ENCODE measurements at places on chromosomes 7 and 10. TPM values are rescaled to one million over a fixed set of nuclear protein-coding genes. Genes with fewer than 3 reads are reported as not detected.

GRCh38 chr7:31648288-31648687 lies 38.7 kb upstream of the PPP1R17 start:
- DNase-seq = no peak

SFXN4 gene
- 40.2 TPM for total RNA-seq

DNA sequence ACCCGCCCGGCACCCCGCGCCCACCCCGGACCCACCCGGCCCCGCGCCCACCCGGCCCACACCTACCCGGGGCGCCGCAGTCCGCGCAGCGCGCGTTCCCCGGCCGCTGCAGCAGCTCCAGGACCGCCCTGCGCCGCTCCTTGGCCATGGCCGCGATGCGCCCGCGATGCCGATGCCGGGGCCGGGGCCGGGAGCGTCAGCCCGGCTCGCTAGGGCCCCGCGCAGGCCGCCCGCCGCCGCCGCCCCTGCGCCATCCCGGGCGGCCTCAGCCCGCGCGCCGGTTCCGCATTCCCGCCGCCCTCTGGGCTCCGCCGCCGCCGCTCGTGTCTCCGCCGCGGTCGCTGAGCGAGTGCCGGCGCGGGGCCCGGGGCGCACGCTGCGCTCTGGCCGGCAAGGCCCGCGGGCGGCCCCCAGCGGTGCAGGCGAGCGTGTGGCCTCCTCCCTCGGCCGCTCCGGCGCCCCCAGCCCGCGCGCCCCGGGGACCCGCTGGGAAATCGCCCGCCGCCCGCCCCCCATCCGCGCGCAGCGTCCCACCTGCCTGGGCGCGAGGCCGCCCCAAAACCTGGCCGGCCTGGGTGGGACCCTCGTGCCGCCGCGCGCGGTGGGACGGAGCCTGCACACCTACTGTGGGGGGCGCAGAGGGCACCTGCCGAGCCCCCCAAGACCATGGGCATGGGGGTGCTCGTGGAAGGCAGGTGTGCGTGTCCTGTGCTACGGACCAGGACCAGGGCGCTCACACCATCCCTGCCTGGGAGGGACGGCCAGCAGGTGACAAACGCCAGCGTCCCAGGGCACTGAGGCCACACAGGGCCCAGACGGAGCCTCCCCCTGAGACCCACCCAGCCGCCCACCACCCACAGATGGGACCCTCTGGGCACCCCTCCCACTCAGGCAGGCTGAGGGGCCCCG lies at the start of gene ADAP1:
TSS of gene ADAP1 (minus strand) at position 351 of the 909 bp plus-strand sequence. CDS start at position 148, 203 bp downstream.
- peak; percentile 64 for DNase-seq

- no peak for DNase-seq
Measured at GRCh38 chr7:117001283-117001682, 48.0 kb downstream of the ST7 start.

GRCh38 chr7:73738220-73738611 lies 386 bp downstream of the ABHD11 start:
- DNase-seq = peak; percentile 61

GRCh38 chr10:127498087-127498486 lies 51.0 kb upstream of the NPS start:
- DNase-seq = no peak

CUTC gene
- total RNA-seq = 33.5 TPM

GRCh38 chr7:44280636-44280992 lies 44.8 kb downstream of the CAMK2B start:
- no peak for DNase-seq

IQCE gene
- total RNA-seq = 9.5 TPM

- no peak for DNase-seq
Measured at GRCh38 chr10:88245974-88246511, 337.1 kb downstream of the RNLS start.

DNA sequence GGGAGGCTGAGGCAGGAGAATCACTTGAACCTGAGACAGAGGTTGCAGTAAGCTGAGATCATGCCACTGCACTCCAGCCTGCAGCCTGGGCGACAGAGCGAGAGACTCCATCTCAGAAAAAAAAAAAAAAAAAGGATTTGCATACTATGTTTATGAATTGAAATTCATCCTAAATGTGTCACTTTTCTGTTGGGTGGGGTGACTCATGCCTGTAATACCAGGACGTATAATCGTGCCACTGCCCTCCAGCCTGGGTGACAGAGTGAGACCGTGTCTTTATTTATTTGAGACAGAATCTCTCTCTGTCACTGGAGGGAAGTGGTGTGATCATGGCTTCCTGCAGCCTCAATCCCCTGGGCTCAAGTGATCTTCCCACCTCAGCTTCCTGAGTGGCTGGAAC lies 5.8 kb downstream of the ZNF212 start:
- DNase-seq = peak; percentile 52

GNGT1 gene
- not detected for total RNA-seq

VSTM4 gene
- not detected for total RNA-seq

GRCh38 chr7:119572541-119572940 lies 700.4 kb upstream of the KCND2 start:
- no peak for DNase-seq

PTN gene
- not detected for total RNA-seq

FBXW4 gene
- total RNA-seq = 40.3 TPM

- no peak for DNase-seq
Measured at GRCh38 chr10:73763343-73763742, 18.5 kb upstream of the CHCHD1 start.

- DNase-seq = no peak
Measured at GRCh38 chr10:131686781-131687420, 213.9 kb upstream of the PPP2R2D start.

GRCh38 chr10:69639291-69640195 lies 9.5 kb downstream of the FAM241B start:
- peak; percentile 58 for DNase-seq

Data from activated naive CD4-positive, alpha-beta T cell treated with anti-CD3 and anti-CD28 coated beads, Interleukin-2, amount 50 U/mL, for 72 hours (primary cell).